ENCODE measurements at places on chromosomes 12 and 14.

DNA sequence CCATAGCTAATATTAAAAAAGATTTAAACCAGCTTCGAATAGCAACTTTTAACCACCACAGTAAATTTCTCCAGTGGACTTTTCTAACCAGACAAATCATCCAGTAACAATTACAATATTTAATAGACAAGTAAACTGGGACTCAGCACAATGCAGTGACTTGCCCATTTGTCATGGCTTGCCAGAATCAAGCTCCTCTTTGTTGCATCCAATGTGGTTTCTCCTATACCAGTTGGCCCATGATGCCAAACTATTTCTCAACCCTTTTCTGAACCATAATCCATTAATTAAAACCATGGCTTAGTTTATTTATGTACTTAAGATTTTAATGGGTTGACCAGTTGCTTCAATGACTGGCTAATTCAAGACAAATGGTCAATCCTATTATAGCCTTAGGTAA, 64.4 kb downstream of the DIO2 start:
- no peak for DNase-seq

DNA sequence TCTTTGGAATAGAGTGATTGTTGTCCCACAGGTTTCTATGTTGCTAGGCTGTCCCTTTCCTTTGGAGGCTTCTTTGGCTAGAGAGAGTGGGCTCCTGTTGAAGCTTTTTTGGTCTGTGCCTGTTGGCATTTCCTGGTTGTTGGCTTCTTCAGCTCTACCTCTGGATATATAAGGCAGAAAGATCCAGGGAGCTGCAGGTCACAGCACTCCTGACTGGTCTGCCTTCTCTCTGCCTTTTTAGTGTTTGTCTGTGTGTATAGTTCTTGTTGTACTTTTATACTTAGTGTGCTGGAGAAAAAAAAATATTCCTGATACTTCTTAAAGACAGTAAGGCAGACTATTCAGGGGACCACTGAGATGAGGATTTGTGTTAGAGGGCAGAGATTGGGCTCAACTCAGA, 202.7 kb downstream of the FBXL14 start:
- DNase-seq = no peak

DNA sequence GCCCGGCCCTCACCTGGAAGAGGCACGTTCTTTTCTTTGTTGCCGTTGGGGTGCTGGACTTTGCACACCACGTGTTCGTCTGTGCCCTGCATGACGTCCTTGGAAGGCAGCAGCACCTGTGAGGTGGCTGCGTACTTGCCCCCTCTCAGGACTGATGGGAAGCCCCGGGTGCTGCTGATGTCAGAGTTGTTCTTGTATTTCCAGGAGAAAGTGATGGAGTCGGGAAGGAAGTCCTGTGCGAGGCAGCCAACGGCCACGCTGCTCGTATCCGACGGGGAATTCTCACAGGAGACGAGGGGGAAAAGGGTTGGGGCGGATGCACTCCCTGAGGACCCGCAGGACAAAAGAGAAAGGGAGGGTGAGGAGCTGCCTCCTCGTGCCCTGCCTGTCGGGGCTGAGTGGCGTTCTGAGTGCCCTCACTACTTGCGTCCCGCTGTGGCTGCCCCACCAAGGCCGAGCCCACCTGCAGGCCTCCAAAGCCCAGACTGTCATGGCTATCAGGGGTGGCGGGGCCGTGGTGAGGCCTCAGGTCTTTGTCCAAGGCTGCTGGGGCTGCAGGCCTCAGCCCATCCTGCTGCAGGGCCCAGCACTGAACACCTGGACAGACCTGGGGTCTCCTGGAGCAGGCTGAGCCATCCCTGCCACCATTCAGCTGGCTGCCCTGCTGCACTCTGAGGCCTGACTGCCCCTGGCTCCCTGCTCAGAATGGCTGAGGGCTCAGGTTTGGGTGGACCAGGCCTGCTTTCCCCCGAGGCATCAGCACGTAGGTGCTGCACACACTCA, 329.7 kb downstream of the TMEM121 start:
- no peak for DNase-seq

DNA sequence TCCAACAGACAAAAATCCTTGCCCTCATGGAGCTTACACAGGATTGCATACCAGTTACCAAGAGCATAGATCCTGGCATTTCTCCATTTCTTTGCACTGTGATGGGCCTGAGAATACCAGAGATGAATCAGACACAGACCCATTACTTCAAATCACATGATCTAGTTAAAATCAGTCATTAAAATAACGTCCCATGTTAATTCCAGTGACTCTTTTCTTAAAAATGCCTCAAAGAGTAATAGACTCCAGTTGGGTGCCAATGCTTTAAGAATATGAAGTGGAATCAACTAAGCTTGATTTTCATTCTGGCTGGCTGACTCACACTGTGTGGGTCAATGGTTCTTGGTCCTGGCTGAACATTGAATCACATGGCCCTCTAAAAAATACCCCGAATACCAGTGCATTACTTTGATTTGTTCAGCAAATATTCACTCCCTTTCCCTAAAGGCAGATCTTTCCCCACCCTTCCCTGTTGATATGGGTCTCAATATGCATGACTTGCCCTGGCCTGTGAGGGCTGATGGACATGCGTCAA, 11.0 kb downstream of the ASB2 start:
- DNase-seq = peak; percentile 95

GRCh38 chr12:54251667-54252284, 28.1 kb downstream of the CBX5 start:
- DNase-seq = peak; percentile 58

GRCh38 chr12:4153343-4153892, 120.1 kb upstream of the CCND2 start:
- no peak for DNase-seq

DNA sequence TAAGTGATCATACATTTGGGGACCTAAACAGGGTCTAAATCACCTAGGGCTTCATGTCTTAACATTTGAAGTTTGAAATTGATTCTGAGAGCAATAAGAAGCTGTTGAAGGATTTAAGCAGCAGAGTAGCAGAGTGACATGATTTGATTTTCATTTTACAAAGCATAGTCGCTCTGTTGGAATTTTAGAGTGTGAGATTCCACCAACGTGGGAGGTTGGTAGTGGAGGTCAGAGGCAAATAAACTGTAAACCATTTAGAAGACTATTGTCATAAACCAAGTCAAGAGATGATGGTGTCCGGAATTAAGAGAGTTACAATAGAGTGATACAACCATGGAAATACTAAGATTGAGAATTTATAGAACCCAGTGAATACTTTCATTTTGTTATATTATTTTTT, 52.7 kb upstream of the ZDHHC17 start:
- peak; percentile 60 for DNase-seq

DNA sequence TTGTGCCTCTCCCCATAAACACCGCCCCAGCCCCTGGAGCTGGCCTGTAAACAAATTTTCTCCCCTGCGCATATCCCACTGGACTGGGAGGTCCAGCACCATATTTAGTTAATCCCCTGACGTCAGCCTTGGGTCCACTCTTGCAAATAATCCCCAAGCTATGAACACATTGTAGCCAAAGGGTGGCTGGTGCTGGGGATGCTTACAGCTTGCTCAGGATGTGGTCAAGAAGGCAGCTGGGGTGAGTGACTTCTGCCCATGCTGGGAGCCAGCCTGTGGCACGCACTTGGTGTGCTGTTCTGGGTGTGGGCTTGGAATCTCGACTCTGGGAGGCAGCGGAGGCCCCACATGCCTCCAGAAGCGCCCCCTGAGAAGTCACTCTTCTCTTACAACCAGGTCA, 32.1 kb downstream of the CMKLR1 start:
- no peak for DNase-seq

GRCh38 chr12:13099066-13099843, 4.2 kb downstream of the GSG1 start:
- peak; percentile 51 for DNase-seq

- DNase-seq = no peak
Observed at GRCh38 chr12:90982170-90982569, 22.6 kb downstream of the EPYC start.

- no peak for DNase-seq
Observed at GRCh38 chr12:2930865-2931264, 28.3 kb upstream of the TEAD4 start.

DNA sequence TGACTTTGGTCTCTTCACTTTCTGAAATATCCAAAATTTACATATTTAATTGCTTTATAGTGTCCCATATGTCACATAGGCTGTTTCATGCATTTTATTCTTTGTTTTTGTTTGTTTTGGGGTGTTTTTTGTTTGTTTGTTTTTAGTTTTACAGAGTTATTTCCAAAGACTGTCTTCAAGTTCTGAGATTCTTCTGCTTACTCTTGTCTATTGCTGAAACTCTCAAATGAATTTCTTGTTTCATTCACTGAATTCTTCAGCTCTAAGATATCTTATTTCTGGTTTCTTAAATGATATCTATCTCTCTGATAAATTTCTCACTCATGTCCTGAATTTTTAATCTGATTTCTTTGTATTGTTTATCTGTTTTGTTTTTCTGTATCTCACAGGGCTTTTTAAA, 412.0 kb upstream of the ATP2B1 start:
- no peak for DNase-seq

DNA sequence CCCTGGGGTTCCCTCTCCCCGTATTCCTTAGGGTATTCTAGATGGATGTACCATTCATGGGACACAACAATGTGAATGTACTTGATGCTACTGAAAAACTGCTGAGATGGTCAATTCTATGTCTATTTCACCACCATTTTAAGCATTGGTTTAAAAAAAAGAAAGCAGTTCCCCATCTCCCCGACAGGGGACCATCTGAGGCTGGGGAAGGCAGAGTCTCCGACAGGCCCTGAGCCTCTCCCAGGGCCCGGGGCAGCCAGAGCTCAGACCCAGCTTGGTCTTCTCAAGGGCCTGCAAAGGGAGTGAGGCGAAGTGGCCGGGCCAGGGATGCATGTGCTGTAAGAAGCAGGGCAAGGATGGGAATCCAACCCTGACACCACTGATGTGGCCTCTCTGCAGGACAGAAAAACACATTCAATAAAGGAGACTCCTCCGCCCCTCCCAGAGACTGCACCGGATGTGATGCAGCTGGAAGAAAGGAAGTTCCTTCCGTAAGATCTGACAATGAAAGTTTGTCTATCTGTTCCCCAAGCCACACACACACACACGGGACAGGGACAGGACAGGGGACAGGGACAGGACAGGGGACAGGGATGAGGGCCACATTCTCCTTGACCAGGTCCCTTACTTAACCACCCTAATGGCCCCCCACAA, 234.1 kb downstream of the BCL11B start:
- DNase-seq = peak; percentile 21

DNA sequence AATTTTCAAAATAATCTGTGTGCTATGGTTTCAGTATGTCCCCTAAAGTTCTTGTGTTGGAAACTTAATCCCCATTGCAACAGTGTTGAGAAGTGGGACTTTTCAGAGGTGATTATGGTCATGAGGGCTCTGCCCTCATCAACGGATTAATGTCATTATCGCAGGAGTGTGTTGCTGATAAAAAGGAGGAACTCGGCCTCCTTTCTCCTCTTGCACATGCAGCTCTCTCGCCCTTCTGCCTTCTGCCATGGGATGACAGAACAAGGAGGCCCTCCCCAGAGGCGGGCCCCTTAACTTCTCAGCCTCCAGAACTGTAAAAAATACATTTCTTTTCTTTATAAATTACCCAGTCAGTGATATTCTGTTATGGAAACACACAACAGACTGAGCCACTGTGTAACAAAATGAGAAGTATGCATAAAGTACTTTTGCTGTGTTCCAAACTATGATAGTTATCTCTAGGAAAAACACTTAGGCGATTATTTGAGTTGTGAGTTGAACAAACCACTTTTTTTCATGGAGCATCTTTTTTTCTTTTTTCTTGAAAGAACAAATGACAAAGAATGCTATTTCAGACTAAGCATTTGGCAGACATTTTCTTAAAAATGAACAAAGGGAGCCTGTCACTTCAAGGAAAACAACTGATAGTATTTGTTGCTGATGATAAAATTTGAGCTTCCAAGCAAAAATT, 134.8 kb upstream of the FUT8 start:
- no peak for DNase-seq

DNA sequence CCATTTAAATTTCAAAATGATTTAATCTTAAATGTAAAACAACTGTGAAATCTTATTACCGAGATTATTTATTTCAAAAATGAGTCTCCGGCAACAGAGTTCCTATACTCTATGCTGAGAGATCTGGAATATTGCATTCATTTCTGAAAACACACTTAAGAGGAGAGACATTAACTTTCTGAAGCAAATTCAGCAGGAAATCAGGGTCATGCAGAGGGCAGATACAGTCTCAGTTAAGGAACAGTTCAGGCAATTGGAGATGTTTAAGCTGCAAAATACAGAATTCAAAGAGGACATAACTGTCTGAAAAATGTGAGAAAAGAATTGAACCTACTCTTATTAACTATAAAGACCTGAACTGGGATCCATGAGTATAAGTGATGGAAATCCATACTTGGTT, 320.7 kb downstream of the PAWR start:
- DNase-seq = no peak

DNA sequence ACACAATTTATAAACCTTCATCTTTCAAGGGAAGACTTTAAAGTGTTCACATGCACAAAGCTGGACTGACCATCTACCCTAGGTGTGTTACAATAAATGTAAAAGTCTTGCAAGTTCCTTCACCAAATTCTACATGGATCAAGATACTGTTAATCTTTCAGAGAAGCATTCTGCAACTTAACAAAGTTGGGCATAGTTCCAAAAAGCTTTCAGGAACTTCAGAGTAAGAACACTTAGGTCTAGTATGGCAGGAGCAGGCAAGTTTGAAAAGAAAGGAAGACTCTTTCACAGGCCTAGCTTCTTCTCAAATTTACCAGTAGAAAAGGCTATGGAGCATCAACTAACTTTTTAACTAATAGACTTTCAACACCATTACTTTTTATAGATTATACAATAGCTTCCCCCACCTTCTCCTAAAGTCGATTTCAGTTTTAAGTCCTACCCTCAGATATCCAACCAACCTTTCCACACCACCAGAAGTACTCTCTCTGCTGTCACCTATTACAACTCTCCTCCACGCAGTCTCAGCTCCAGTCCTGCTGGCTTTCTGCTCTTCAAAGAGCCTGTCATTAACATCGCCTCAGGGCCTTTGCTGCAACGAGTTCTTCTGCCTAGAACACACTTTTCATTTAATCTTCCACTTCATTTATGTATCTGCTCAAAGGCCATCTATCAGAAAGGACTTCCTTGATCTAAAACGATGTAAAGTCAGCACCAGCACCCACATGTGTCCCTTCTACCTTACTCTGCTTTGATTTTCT, 333.9 kb downstream of the CEP128 start:
- DNase-seq = no peak

GRCh38 chr14:71121001-71121400, 213.7 kb downstream of the PCNX1 start:
- no peak for DNase-seq

DNA sequence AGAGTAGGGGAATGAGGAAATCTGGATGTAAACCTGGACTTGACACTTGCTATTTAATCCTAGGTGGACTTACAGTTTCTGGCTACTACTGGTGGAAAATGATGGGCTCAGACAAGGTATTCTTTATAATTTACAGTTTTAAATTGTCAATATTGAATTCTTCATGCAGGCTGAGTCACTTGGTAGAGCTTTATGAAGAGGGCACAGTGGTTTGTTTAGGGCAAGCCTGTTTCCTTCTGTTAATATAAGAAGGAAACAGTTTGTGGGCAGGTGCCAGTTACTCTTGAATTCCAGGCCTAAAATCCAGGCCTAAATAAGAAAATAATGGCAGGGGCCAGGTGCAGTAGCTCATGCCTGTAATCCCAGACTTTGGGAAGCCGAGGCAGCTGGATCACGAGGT, 355.8 kb upstream of the RGS6 start:
- no peak for DNase-seq

Measured in fibroblast of skin of right biceps (primary cell).